CD4-positive, alpha-beta T cell treated with Interleukin-6 for 4 hours (primary cell): ENCODE measurements at places on chromosomes 3 and 15.

GRCh38 chr15:83446904-83447709 lies at the start of gene SH3GL3:
SH3GL3 (plus strand) TSS chr15:83447341; CDS start chr15:83447534, 193 bp downstream.
- DNase-seq, result peak; percentile 24

DNA sequence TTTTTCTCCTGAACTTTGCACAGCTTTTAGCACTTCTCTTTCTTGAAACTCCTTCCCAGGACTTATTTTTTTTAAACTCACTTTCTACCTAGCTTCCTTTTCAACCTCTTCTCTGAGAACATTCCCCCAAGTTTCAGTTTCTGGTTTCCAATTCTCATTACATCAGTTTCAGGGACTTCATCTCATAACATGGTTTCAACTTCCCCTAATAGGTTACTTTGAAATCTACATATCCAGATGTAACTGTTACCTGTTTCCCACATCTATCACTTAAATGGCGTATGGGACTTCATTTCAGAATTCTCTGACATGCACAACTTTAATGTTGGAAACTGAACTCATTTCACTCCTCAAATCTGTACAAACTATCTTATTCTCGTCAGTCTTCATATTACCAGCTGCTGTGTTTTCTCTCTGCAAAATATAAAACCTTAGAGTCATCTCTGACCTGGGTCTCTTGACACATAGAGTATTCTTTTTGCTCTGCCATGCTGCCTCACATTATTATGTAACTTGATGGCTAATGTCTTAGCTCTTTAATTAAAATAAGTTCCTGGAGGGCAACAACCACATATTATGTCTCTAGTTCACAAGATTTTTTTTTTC lies 58.4 kb downstream of the NME9 start:
- no peak for DNase-seq

- DNase-seq, result no peak
Observed at GRCh38 chr3:32743934-32744333, 58.9 kb downstream of the CNOT10 start.

DNA sequence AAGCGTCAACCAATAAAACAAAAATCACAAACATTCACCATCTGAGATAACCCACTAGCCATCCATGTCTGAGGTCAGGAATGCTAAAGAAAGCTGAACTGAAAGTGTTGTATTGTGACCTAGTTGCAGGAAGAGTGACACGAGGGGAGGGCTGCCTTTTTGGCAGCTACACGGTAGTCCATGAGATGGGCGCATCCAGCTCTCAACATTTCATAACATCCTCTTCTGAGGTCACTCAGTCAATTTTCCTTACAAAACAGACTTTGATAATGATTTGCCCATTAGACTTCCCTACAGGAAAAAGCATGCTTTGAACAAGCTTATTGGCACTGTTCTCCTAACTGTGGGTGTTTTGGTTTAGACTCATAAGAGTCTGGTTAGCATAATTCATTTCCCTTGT lies 15.4 kb upstream of the SHF start:
- no peak for DNase-seq

DNA sequence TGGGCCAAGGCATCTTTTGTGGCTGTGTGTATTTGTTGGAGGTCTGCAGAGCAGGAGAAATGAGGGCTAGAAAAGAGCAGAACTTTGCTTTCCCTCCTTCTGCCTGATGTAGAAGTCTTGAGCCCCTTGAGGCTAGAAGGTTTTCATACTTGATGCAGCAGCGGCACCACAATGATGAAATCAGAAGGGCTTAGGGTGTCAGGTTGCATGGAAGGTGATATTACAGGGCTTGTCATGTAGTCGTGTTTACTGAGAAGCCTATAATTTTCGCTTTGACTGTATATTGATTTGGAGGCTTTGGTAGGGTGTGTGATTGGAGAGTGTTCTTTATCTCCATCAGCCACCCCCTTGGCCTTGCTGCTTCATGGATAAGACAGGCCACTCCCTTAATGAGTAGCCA lies 339.8 kb downstream of the THSD4 start:
- DNase-seq, result no peak

DNA sequence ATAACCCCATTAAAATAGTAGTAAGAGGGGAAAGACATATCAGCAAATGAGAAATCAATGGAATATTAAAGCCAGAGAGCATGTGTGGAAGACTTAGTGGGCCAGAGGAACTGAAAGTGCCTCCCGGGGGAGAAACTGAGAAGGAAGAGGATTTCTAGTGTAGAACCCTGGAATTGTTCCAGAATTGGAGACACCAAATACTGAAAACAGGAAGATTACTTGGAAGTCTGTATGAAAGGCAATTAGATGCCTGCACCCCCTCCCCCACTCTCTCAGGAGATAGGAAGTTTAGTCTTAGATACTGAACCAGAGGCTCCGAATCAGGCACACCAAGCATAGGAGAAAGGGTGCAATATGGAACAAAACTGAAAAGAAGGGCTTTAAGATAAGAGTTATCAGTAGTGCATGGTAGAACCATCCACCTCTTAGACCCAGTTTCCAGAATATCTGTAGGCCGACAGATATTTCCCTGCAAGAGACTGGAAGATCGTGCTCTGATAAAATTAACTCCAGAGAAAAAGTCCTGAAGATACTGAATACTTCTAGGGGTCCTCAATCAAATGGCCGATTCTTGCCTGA lies 32.4 kb downstream of the KLHL18 start:
- no peak for DNase-seq

DNA sequence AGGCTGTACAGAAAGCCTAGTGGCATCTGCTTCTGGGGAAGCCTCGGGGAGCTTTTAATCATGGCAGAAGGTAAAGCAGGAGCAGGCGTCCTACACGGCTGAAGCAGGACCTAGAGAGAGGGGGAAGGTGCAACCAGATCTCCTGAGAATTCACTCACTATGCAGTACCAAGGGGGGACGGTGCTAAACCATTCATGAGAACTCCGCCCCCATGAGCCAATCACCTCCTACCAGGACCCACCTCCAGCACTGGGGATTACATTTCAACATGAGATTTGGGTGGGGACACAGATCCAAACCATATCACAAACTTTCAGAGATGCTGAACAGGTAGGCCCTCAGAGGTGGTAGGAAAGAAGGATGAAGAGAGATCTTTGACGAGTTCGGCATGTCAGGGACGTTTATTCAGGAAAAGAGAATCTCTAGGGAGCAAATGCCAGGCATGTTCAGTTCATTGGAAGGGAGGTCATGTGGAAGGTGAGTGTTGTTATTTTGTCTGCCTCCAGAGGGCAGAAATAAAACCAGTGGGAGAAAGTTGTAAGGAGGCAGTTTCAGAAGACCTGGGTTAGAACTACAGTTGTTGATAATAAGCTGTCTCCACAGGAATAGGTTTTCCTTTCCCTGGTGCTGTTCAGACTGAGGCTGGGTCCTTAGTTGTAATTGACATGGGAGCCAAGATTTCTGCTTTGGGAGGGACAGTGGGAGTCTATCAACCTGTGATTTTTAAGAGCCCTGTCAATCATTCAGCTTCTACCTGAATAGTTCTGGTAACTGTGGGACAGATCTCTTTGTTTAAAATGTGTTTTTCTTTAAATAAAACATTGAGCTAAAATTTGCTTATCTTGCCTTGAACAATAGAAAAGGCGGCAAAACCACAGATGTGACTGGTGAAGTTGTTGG lies 4.3 kb upstream of the FNDC3B start:
- DNase-seq, result peak; percentile 34

DNA sequence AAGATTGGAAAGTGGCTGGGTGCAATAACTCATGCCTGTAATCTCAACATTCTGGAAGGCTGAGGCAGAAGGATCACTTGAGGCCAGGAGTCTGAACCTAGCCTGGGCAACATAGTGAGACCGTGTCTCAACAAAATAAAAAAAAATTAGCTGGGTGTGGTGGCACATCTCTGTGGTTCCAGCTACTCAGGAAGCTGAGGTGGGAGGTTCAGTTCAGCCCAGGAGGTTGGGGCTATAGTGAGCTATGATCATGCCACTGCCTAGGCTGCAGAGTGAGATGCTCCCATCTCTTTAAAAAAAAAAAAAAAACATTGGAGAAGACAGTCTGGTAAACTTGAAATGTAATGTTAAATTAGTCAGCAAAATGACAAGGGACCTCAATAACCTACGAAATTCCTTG lies 57.9 kb downstream of the STAG1 start:
- peak; percentile 8 for DNase-seq

DNA sequence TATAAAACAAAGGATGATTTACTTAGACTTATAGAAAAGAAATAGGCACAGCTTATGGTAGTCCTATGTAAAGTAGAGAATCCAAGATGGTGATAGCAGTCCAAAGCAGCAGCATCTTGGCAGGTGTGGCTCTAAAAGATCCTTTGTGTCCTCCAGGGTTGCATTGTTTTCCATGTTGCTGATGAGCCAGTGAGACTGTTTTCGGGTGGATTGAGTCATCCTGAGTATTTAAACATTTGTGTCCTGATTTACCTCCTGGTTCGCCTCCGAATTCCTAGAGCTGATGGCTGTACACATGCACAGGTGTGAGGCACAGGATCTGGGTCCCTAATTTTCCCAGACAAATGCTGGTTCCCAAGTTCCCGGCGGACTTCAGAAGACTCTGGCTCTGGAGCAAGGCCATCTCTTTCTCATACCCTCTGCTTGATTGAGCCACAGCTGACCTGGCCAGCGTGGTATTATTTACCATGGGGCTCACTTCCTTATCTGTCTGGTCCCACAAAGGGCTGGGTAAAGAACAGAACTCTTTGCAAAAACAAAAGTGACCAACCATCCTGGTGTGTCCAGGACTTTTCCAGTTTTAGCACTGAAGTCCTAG lies 51.0 kb downstream of the ARNT2 start:
- no peak for DNase-seq

DNA sequence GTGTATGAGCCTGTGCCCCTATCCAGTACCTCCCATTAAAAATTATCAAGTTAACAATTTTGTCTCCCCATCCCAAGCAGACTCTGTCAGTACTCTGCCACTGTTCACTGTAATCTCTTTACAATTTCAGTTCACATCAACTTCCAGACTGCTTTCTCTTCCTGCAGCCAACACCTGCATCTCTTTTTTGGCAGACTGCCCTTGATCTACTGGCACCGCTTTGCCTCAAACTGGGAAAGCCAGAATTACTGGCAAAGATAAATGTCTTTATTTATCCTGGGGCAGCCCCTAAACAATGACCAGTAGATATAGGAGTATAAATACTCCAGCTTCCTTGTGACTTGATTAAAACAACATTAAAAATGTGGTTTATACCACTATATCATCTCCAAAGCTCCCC lies 494.1 kb downstream of the ZNF385D start:
- DNase-seq, result no peak

DNA sequence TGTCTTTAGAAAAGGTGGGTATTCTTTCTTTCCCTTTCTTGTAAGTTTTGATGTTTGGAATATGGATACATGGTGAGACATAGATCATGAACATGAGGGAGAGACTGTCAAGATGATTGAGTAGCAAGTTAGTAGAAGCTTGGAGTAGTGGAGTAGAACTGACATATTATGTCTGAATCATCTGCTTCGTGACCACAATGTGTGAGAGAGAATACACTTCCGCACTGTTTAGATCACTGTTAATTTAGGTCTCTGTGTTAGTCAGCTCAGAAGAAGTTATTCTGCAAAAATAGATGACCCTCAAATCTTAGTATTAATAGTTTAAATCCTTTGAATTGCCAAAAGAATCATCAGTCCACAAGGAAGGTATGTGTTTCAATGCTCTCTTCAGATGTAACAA lies 151.0 kb downstream of the OXSM start:
- no peak for DNase-seq

DNA sequence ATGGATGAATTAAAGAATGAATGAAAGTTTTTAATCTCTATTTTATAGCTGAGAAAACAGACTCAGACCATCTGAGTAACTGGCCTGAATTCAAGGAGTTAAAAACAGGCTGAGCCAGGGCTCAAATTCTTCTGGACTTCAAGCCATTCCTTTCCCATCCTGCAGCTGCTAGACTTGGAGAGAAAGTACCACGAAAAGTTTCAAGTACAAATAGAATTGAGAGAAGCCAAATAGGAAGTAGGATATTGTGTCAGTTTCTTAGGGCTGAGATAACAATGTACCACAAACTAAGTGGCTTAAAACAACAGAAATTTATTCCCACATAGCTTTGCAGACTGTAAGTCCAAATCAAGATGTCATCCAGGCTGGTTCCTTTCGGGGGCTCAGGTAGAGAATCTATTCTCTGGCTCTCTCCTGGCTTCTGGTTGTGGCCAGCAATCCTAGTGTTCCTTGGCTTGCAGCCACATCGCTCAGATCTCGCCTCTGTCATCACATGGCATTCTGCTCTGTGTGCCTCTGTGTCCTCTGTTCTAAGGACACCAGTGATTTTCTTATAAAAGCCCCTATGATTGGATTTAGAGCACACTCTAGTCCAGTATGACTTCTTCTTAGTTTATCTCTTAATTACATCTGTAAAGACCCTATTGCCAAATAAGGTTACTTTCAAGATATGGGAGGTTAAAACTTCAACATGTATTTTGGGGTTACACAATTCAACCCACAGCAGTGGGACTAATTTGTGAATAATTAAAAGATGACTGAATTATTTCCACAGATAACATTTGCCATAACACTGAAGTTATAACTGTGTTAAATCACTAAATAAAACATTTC lies 25.7 kb upstream of the GOLIM4 start:
- DNase-seq, result no peak

- DNase-seq, result peak; percentile 79
Observed at GRCh38 chr15:101641129-101641764, 10.9 kb downstream of the TM2D3 start.

GRCh38 chr3:192899540-192899982 lies 18.1 kb downstream of the MB21D2 start:
- peak; percentile 23 for DNase-seq

GRCh38 chr15:66841953-66842681 lies 140.1 kb downstream of the SMAD6 start:
- DNase-seq, result peak; percentile 26

DNA sequence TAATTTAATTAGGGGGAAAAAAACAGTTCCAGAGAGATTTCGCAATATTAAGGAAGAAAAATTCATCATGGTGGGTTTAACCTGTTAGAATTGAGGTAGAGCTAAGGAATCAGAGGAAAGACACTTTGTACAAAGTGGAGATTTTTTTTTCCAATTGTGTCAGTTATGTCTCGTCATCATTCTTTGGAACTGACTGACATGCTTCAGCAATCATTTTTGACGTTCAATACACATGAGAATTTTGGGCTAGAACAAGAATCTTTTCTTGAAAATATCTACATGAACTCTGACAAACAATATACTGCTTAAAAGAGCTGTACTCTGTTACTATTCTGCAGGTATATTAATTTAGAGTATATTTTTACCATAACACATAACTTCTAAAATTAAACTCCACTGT lies 878.6 kb downstream of the CADM2 start:
- DNase-seq, result no peak

DNA sequence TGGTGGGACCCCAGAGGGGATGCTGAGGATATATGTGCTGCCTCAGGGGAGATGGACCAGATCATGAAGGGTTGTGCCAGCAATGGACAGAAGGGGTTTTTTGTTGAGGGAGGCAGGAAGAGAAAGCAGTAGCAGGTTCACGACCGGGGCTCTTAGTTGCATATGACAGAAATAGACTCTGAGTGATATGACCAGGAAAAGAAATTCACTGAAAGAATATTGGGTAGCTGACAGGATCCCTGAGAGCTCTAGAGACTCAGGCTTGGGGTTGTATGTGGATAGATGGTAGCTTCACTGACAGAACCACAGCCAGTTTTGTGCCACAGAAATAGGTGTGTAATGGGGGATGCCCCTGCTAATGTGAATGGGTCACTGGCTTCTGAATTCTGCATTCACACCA lies 241.6 kb downstream of the ZNF621 start:
- DNase-seq, result no peak
